ENCODE measurements at places on chromosomes 3 and 15.

- DNase-seq: no peak
Measured at GRCh38 chr15:75646944-75647364, 758 bp upstream of the SNX33 start.

DNA sequence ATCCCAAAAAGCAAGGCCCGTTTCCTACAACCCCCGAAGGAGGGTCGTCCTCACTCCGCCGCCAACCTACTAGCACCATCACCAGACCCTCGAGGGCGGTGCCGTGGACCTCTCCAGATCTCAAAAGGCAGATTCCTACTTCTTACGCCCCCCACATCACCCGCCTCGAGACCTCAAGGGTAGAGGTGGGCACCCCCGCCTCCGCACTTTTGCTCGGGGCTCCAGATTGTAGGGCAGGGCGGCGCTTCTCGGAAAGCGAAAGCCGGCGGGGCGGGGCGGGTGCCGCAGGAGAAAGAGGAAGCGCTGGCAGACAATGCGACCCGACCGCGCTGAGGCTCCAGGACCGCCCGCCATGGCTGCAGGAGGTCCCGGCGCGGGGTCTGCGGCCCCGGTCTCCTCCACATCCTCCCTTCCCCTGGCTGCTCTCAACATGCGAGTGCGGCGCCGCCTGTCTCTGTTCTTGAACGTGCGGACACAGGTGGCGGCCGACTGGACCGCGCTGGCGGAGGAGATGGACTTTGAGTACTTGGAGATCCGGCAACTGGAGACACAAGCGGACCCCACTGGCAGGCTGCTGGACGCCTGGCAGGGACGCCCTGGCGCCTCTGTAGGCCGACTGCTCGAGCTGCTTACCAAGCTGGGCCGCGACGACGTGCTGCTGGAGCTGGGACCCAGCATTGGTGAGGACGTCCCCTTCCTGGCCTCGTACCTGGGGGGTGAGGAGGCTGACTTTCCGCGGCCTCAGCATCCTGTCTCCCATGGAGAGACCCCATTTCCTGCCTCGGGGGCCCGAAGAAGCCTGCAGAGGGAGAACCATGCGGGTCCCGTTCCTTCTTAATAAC lies at the start of gene MYD88:
Gene MYD88, plus strand, starts transcription at position 313 of the 842 bp plus-strand sequence. Its CDS starts 40 bp downstream, at position 353.
- peak; percentile 92 for DNase-seq

DNA sequence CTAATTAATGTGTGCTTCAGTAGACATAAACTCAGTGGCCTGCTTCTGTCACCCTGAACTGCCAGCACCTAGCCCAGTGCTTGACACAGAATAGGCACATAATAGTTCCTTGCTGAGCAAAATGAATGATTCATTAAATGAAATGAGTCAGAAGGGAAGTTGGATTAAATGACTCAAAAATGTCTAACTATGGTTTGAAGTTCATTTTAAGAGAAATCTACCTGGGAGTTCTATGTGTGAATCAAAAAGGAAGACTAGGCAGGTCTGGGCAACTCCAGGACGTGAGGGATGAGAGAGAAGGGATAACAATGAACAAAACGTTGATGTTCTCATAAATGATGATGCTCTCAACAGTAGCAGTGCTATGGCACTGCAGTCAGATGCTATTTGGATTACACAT lies 175.0 kb downstream of the CFAP20DC start:
- peak; percentile 23 for DNase-seq

DNA sequence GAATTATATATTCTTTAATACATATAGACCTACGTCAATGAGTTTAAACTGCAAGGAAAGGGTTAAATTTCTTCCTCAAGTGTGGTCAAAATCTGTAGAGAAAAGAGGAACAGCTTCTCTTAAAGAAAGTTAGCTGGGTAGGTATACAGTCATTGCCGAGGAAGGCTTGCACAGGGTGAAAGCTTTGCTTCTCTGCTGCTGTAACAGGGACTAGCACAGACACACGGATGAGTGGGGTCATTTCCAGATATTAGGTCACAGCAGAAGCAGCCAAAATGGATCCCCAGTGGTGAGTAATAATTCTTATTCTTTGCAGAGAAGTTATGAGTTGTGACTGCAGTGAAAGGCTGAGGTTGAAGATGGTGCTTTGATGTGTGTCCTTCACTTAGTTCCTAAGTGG lies at the start of gene CD86:
Gene CD86, plus strand, starts transcription at position 148 of the 400 bp plus-strand sequence. Its CDS starts 128 bp downstream, at position 276.
- DNase-seq: no peak

GRCh38 chr15:93249623-93250022 lies 160.6 kb upstream of the RGMA start:
- no peak for DNase-seq

- no peak for DNase-seq
Measured at GRCh38 chr3:127620637-127621375, 8.2 kb upstream of the PODXL2 start.

- DNase-seq: no peak
Measured at GRCh38 chr3:185051801-185052200, 101.1 kb downstream of the C3orf70 start.

GRCh38 chr3:109155828-109156227 lies 19.3 kb downstream of the C3orf85 start:
- DNase-seq: no peak

DNA sequence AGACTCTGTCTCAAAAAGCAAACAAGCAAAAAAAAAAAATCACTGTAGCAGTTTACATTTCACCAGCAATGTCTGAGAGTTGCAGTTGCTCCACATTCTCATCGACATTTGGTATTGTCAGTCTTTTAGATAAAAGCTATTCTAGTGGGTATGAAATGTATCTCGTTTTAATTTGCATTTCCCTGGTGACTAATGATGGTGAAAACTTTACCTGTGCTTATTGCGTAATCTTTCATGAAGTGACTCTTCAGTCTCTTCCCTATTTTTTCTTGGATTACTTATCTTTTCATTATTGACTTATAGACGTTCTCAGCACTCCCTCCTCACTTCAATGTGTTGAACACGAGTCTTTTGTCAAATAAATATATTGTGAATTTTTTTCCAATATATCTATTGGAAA lies 37.2 kb upstream of the CLSTN2 start:
- DNase-seq: no peak

DNA sequence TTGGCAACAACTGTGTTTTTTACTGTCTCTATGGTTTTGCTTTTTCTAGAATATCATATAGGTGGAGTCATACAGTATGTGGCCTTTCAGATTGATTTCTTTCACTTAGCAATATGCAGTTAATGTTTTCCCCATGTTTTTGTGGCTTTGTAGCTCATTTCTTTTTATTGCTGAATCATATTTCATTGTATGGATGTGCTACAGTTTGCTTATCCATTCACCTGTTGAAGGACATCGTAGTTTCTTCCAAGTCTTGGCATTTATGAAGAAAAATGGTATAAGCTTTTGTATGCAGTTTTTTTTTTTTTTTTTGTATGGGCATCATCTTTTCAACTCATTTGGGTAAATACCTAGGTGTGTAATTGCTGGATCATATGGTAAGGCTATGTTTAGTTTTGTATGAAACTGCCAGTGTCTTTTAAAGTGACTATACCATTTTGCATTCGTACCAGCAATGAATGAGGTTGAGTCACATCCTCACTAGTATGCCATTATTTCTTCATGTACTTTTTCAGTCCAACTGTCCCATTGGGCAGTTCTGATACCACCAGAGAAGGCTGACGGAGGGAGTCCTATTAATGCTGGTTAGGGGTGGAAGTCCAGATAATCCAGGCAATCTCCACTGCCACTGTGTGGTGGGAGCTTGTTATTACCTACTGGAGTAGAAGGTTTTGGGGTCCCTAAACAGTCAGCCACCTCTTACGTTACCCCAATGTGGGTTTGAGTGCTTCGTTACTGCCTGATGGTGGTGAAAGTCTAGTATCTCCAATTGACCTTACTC lies 210.5 kb downstream of the DOCK3 start:
- no peak for DNase-seq

- no peak for DNase-seq
Measured at GRCh38 chr15:31243895-31244294, 82.7 kb upstream of the KLF13 start.

- DNase-seq: no peak
Measured at GRCh38 chr15:71511796-71512681, 298.3 kb upstream of the NR2E3 start.

Data from activated naive CD8-positive, alpha-beta T cell treated with anti-CD3 and anti-CD28 coated beads for 36 hours (primary cell).